AG09319 (cell line): ENCODE measurements at places on chromosomes 6 and 20.

DNA sequence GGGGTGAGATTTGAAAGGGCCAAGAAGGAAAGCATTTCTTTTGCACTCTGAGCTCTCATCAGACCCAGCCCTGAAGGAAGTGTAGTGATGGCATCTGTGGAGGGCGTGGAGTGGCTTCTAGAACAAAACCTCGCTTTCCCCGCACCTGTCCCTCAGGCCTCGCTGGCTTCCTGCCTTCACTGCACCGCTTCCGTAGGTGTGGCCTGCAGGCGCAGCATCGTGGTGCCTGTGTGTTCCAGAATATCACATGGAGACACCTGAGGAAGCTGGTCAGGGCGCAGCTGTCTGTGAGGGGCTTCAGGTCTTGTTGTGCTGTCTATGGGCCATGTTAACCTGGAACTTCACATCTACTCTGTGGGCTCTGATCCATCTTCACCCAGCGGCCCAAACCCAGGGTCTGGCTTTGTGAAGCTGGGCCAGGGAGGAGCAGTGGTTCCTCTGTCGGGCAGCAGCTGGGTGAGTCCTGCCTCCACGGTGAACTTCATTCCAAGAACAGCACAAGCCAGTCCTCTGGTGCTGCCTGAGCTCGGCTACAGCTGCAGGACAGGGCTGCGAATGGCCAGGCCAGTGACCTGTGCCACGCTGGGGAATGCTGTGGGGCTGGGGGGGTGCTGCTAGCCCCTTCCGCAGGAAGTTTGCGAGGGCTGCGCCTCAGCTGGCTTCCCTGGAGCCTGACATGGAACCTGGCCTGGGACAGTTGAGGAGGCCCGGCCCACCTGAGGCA, 40.9 kb downstream of the DSTN start:
- no peak for DNase-seq

GRCh38 chr6:105943514-105943913, 142.6 kb upstream of the PRDM1 start:
- no peak for DNase-seq

DNA sequence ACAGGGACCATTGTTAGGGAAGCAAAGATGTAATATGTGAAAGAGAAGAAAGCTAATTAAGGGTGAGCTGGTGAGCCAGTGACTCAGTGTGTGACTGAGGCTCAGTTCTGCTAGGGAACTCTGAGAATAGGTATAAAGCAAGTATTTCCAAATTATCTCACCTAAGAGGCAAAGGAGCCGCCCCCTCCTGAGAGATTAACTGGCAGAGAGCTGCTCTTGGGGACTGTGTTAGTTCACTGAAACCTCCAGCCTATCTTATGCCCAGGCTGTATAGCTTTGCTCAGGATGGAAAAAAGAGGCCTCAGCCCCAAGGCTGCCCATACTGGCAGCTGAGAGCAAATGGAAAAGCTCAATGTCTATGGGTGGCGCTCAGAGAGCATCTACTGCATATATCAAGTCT, 152.0 kb downstream of the PAK5 start:
- DNase-seq: no peak

DNA sequence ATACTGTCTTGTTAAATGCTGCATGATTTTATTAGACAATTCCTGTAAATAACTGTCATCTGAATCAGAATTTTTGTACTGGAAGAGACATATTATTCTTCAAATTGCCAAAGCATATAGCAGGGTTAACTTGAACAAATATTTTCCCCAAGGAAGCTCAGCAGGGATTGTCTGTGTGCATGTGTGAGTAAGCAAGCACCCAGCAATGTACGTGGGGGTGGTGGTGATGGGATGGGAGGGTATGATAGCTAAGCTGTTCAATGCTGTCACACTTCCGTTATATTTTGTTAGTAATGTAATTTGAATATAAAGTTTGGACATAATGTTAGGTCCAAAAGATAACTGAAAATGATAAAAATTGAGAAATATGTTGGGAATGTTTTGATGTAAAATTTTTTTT, 118.1 kb downstream of the MYB start:
- no peak for DNase-seq

DNA sequence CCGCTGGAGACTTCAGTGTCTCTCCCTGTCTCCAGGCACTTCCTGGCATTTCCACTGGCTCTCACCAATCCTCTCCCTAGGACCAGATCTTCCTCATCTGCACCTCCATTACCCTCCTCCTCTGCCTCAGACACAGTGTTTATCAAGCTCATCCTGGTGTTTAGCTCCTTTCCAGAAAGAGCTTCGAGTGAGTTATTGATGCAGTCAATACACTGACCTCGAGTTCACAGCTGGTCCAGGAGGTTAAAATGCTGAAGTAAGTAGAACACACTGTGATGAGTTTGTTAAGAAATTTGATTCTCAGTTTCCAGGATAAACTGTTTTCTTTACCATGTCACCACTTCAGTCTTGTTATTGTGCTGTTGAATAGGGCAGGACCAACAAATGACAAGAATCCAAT, 42.1 kb upstream of the ARMC2 start:
- no peak for DNase-seq

GRCh38 chr6:132209351-132209750, 191.9 kb downstream of the MOXD1 start:
- no peak for DNase-seq

DNA sequence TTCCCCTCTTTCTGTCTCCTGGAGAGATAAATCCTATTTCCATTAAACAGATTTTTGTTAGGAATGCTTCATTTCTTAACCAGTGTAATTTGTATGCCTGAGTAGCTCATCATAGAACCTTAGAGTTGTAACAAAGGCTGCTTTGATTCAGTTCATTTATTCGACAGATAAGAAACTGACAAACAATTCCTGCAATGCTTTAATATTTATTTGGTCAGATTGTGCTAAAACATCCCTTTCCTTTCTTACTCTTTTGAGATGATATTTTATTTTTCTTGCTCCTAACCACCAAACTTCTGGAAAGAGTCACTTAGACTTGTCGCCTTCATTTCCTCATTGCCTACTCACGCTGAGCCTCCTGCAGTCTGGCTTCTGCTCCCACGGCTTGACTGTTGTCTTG, 89.0 kb upstream of the SUPT3H start:
- no peak for DNase-seq

- no peak for DNase-seq
Observed at GRCh38 chr6:24719125-24719971, at the start of gene C6orf62. Gene C6orf62, minus strand, starts transcription at chr6:24719154. Its CDS starts 486 bp downstream, at chr6:24718668.

- DNase-seq: no peak
Observed at GRCh38 chr6:151534576-151534975, 40.8 kb downstream of the CCDC170 start.

- no peak for DNase-seq
Observed at GRCh38 chr20:38673725-38674091, 50.6 kb upstream of the SLC32A1 start.

GRCh38 chr6:138491017-138491416, 8.3 kb downstream of the NHSL1 start:
- no peak for DNase-seq

GRCh38 chr6:158638324-158638854, 6.2 kb downstream of the DYNLT1 start:
- no peak for DNase-seq

DNA sequence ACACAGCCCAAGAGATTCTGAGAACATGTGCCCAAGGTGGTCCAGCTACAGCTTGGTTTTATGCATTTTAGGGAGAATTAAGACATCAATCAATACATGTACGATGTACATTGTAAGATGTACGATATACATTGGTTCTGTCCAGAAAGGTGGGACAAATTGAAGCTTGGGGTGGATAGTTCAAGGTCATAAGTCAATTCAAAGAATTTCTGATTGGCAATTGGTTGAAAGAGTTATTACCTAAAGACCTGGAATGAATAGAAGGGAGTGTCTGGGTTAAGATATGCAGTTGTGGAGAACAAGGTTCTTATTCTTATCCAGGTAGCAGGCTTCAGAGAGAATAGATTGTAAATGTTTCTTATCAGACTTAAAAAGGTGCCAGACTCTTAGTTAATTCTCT, 31.8 kb upstream of the LCA5 start:
- no peak for DNase-seq

DNA sequence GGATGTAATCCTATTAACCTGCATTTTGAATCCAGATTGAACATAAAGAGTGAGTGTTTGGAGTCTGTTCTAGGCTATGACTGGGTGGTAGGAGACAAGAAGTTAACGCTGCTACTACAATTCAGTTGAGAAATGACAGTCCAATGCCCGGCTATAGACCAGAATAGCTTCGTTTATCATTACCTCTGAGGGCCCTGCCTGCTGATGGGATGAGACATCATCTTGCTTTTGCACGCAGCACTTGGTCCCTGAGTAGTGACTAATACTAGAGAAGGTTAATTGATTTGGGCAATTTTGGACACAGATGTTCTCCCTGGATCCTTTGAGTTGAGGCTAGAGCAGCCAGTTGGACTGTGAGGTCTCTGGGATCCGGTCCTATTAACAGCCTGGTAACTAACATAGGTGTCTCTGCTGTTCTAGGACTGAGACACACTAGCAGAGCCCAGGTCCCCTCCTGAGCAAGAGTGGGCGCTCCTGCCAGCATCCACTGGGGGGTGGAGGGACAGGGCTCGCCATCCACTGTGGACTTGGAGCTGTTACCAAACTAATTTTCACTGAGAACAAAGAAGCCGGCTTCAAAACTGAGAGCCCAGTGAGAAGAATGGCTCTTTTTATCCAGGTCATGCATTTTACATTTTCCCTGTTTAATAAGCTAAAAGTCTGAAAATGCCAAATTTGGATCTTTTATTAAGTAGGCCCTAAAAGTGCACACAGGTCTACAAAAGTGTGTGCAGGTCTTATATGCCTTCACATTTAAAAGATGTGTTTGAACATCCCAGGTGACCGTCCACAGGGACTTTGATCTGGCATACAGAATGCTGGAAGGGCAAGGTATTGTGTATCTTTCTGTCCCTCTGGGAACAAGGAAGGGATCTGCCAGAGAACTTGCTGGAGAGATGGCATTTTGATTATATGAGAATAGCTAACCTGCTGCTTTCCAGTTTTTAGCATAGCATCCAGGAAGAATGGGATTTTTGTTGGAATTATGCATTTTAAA, 212.5 kb downstream of the CDH4 start:
- DNase-seq: no peak

- DNase-seq: no peak
Observed at GRCh38 chr6:142839686-142840040, 105.3 kb downstream of the HIVEP2 start.

- no peak for DNase-seq
Observed at GRCh38 chr6:109456111-109456583, 575 bp upstream of the MICAL1 start.

DNA sequence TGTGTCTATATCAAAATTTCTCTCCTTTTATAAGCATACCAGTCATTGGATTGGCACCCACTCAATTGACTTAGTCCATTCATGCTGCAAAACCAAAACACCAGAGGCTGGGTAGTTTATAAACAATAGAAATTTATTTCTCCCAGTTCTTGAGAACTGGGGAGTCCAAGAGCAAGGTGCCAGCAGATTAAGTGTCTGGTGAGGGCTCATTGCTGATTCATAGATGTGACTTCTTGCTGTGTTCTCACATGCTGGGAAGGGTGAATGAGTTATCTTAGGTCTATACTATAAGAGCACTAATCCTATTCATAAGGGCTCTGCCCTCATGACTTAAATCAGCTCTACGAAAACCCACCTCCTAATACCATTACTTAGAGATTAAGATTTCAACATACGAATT, 501.4 kb downstream of the EPM2A start:
- no peak for DNase-seq

GRCh38 chr6:105322499-105323225, 80.2 kb downstream of the PREP start:
- no peak for DNase-seq
